ENCODE measurements at places on chromosomes 5 and 9.

- DNase-seq, result no peak
Measured at GRCh38 chr9:1938675-1939170, 76.4 kb upstream of the SMARCA2 start.

DNA sequence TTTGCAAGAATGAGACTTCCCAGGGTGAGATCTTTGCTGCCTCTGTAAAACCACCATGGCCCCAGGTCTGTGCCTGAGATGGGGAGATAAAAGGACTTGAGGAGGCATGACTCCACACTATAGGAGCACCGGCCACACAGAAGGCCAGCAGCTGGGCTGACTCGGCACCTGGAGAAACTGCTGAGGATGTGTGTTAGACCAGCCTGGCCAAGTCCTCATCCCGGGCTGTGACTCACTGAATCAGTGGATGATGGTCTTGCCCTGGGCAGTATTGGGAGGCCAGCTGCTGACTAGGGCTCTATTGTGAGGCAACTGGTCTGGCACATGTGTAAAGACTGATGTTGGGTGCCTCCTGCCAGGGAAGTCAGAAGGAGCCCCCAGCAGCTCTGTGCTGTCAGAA, 286.2 kb downstream of the ACTL7B start:
- no peak for DNase-seq

GRCh38 chr5:14101922-14102321, 41.2 kb upstream of the TRIO start:
- DNase-seq, result no peak

DNA sequence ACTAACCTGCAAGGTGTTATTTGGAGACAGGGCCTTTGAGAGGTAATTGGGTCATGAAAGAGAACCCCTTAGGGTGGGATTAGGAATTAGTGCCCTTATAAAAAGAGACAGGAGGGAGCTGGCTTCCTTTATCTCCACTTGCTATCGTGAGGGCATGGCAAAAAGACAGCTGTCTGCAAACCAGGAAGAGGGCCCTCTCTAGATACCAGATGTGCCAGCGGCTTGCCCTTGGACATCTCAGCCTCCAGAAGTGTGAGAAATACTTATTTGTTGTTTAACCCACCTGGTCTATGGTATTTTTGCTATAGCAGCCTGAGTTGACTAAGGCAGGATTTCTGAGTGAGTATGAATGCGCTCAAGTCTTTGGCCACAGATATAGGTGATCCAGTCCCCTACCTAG, 978 bp upstream of the RGS14 start:
- DNase-seq, result no peak

All from activated CD8-positive, alpha-beta memory T cell treated with anti-CD3 and anti-CD28 coated beads for 1 hour (primary cell).